ENCODE measurements at places on chromosomes 6 and 20.

DNA sequence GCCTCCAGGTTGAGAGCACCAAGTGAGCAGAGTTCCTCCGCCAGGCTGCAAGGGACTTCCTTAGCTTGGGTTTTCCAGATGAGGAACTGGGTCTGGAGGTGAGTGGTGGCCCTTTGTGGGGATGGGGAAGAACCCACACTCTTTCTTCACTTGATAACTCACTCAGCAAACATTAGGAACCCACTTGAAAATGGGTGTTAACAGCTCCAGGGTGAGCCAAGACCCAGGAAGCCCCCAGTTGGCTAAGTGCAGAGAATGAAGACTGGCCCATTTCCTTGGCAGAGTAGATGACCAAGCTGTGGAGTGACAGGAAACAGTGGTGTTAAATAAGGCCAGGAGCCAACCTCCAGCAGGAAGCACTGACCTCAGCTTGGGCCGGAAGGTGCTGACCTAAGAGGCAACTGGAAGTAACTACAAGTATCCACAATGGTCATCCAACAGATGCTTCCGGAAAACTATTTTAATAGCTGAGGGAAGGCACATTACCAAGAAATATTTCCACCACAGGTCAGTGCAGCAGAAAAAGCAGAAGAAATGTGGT lies 22.7 kb downstream of the MRPL14 start:
- no peaks in the 10 kb centered on the region for H3K27me3 ChIP-seq
- no peak for DNase-seq
- H3K36me3 ChIP-seq = peaks cover 36% of the 10 kb centered on the region
- H3K27ac ChIP-seq = no peak overlapping the region
- H3K4me1 ChIP-seq = peaks cover 17% of the 10 kb centered on the region

GRCh38 chr20:36167902-36168503 lies 13.5 kb downstream of the EPB41L1 start:
- peaks cover 5% of the 10 kb centered on the region for H3K27me3 ChIP-seq
- no peak for DNase-seq
- no peaks in the 10 kb centered on the region for H3K4me1 ChIP-seq
- no peak overlapping the region for H3K4me3 ChIP-seq
- H3K36me3 ChIP-seq = no peaks in the 10 kb centered on the region
- no peak overlapping the region for H3K27ac ChIP-seq

DNA sequence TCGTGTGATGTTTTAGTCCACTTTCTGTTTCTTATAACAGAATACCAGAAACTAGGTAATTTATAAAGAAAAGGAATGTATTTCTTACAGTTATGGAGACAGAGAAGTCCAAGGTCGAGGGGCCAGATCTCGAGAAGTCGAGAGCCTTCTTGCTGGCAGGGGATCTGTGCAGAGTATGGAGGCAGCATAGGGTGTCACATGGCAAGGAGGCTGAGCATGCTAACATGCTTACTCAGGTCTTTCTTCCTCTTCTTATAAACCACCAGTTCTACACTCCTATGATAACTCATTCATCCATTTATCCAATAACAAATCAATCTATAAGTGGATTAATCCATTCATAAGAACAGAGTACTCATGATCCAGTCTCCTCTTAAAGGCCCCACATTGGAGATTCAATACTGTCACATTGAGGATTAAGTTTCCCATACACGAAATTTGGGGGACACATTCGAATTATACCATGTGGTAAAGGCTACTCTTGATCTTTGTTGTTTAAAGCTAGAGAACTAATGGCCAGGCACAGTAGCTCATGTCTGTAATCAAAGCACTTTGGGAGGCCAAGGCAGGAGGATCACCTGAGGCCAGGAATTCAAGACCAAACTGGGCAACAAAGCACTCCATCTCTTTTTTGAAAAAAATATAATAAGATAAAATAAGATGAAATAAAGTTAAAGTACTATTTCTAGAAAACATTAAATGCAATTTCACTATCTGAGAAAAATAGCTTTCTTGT lies 2.1 kb downstream of the GOPC start:
- no peaks in the 10 kb centered on the region for H3K27me3 ChIP-seq
- H3K27ac ChIP-seq = no peak overlapping the region
- H3K4me1 ChIP-seq = peaks cover 35% of the 10 kb centered on the region
- no peak for DNase-seq
- H3K36me3 ChIP-seq = peaks cover 47% of the 10 kb centered on the region

GRCh38 chr6:125747589-125748405 lies 1.6 kb upstream of the HEY2 start:
- peaks cover 75% of the 10 kb centered on the region for H3K27me3 ChIP-seq
- H3K36me3 ChIP-seq = peaks cover 6% of the 10 kb centered on the region
- no peak overlapping the region for H3K27ac ChIP-seq
- H3K4me1 ChIP-seq = peaks cover 33% of the 10 kb centered on the region
- peak; percentile 73 for DNase-seq

GRCh38 chr6:39173270-39173669 lies 56.0 kb downstream of the KCNK5 start:
- H3K27me3 ChIP-seq = no peaks in the 10 kb centered on the region
- no peak for DNase-seq
- peaks cover 2% of the 10 kb centered on the region for H3K4me1 ChIP-seq
- no peak overlapping the region for H3K27ac ChIP-seq
- no peak overlapping the region for H3K4me3 ChIP-seq

DNA sequence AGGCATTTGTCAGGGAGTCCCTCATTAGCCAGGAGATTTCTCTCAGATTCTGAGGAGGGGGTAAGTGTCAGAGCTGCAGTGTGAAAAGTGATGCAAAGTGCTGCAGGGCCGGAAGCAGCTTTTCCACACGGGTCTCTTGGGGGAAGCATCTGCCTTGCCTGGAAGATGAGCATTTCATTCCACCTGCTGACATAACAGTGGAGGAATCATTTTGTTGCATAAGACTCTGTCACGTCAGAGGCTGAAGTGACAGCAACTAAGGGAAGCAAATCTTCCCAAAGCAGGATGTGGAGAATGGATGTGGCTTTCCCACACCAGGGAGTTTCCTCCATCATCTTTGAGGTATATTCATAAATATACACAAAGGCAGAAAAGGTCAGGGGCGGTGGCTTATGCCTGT lies 22.8 kb downstream of the DCBLD1 start:
- no peaks in the 10 kb centered on the region for H3K4me1 ChIP-seq
- no peak overlapping the region for H3K4me3 ChIP-seq
- no peak for DNase-seq

DNA sequence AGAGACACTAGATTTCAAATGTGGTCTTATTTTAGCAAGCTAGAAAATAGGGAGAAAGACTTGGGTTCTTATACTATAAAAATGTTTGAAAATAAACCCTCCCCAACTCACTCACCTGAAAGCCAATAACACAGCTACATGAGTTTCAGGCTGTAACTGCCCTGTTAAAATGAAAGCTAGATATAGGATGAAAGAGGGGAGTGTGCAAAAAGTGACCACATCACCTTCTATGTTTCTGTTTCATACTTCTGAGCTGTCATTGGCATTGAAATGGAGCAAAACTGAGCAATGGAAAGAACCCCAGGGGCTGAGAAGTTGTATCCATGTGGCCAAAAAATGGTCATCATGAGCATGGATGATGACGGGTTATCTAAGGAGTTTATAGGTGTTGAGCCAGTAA lies 148.1 kb upstream of the TENT5A start:
- no peaks in the 10 kb centered on the region for H3K27me3 ChIP-seq
- no peak for DNase-seq
- H3K4me3 ChIP-seq = no peak overlapping the region
- H3K4me1 ChIP-seq = no peaks in the 10 kb centered on the region

GRCh38 chr20:45036044-45036755 lies 64.7 kb downstream of the KCNS1 start:
- H3K4me1 ChIP-seq = peaks cover 42% of the 10 kb centered on the region
- no peak overlapping the region for H3K4me3 ChIP-seq
- H3K27me3 ChIP-seq = no peaks in the 10 kb centered on the region
- DNase-seq = no peak
- H3K36me3 ChIP-seq = peaks cover 39% of the 10 kb centered on the region

DNA sequence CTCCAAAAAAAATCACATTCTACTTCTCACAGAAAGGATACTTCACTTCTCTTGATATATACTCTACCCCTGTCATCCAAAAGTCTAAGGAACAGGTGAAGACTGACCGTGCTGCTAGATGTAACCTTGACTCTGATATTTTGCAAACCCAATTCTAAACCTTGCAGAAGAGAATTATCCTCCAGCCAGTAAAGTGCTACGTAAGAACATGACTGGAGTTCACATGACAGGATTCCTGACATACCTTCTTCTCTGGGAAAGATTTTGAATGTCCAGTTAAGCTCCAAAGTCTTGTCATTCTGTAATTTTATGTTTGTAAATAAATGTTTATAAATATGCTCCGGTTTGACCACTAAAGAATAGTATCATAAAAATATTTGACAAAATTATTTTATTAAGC lies 35.8 kb downstream of the BTBD9 start:
- H3K27me3 ChIP-seq = no peaks in the 10 kb centered on the region
- H3K4me1 ChIP-seq = no peaks in the 10 kb centered on the region
- no peak for DNase-seq
- H3K27ac ChIP-seq = no peak overlapping the region
- no peak overlapping the region for H3K4me3 ChIP-seq
- no peaks in the 10 kb centered on the region for H3K36me3 ChIP-seq

GRCh38 chr6:37607944-37608343 lies 89.7 kb downstream of the MDGA1 start:
- H3K27ac ChIP-seq = no peak overlapping the region
- H3K36me3 ChIP-seq = no peaks in the 10 kb centered on the region
- DNase-seq = no peak
- no peak overlapping the region for H3K4me3 ChIP-seq

DNA sequence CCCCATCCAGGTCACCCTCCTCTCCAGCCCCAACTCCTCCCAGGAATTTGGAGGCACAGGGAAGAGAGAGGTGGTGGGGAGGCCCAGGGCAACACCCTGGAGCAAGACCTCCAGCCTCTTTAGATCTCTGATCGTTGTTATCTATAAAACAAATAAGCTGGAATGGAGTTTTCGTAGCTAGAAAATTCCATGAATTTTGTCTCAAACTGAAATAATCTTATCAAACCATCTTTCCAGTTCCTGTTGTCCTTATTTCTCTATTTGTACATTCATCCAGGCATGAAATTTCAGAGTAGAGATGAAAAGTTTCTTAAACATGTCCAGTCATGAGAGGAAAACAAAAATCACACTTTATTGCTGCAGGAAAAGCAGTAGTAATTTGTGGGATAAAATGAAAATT lies 6.2 kb upstream of the SLC4A11 start:
- peaks cover 2% of the 10 kb centered on the region for H3K4me1 ChIP-seq
- no peak overlapping the region for H3K27ac ChIP-seq
- H3K27me3 ChIP-seq = peaks cover 47% of the 10 kb centered on the region
- H3K36me3 ChIP-seq = no peaks in the 10 kb centered on the region

DNA sequence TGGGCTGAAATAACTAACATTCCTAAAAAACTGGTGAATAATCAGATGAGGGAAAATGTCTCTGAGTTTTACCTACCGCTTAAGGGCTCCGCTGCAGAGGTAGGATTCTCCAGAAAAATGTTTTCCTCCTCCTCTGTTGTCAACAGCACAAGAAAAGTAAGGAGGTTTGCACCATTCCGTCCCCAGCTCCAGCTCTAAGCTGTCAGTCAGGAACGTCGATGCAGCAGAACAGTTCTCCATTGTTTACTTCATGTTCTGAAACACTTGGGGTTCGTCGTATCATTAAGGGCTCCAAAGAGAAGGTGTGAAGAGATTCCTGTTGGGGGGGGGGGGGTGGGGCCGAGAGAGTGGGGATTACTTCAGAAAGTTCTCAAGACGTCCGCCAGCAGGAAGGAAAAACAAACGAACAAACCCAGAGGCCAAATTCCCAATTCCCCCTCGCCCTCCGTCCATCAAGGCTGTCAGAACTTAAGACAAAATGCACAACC lies 734 bp downstream of the MMS22L start:
- H3K27me3 ChIP-seq = peaks cover 11% of the 10 kb centered on the region
- no peak for DNase-seq
- H3K36me3 ChIP-seq = peaks cover 22% of the 10 kb centered on the region
- peak overlapping the region; percentile 94 for H3K27ac ChIP-seq
- peaks cover 28% of the 10 kb centered on the region for H3K4me1 ChIP-seq
- H3K4me3 ChIP-seq = peak overlapping the region; percentile 91

DNA sequence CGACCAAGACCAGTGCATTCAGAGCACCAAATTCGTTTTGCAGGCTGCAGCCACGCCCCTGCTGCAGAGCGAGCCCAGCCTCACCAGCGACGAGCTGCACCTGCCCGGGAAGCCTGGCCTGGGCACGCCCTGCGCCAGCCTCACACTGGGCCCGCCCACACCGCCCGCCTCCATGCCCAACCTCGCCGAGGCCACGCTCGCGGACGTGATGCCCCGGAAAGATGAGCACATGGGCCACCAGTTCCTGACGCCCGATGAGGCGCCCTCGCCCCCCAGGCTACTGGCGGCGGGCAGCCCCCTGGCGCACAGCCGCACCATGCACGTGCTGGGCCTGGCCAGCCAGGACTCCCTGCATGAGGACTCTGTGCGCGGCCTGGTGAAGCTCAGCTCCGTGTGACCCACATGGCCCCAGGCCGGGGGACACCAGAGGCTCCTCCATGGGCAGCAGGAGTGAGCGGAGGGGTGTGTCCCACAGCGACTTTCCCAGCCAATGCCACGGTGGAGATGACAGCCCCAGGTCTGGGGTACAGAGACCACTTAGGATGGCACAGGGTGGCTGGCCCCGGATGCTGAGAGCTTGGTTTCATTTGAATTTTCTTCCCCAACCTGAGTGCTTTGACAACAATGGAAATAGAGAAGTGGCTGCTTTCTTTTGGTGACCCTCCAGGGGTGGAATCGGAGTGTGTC lies 150.2 kb upstream of the SNX9 start:
- no peak for DNase-seq
- no peaks in the 10 kb centered on the region for H3K36me3 ChIP-seq
- peaks cover 9% of the 10 kb centered on the region for H3K4me1 ChIP-seq

DNA sequence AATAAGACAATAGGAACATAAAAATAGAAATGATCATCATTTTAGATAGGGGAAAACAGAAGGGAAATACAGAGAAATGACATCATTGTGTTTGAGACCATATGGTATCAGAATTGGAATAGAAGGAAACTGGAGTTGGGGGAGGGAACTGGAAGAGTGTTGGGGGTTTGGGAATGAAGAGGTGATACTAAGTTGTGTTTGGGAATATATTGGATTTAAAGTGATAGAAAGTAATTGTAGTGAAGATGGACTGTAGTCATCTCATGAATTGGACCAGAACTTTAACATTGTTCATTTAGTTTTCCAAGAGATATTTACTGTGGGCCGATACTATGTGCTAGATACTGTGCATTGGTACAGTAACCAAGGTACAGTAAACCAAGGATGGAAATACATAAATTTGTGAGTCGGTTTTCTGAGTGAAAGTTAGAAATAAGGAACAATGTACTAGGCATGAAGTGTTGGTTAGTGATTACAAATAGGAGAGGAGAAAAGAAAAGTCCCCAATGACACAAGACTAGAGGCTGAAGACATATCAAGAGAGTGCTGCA lies 32.3 kb downstream of the KCNQ5 start:
- no peaks in the 10 kb centered on the region for H3K36me3 ChIP-seq
- DNase-seq = no peak
- H3K4me3 ChIP-seq = no peak overlapping the region
- no peak overlapping the region for H3K27ac ChIP-seq

GRCh38 chr20:12014736-12015135 lies 97.0 kb downstream of the BTBD3 start:
- H3K36me3 ChIP-seq = no peaks in the 10 kb centered on the region
- no peak overlapping the region for H3K27ac ChIP-seq
- DNase-seq = no peak
- H3K4me1 ChIP-seq = peaks cover 1% of the 10 kb centered on the region

GRCh38 chr6:104951677-104952076 lies 5.2 kb upstream of the LIN28B start:
- no peaks in the 10 kb centered on the region for H3K36me3 ChIP-seq
- H3K4me1 ChIP-seq = peaks cover 8% of the 10 kb centered on the region
- DNase-seq = no peak
- peaks cover 54% of the 10 kb centered on the region for H3K27me3 ChIP-seq
- no peak overlapping the region for H3K27ac ChIP-seq

- no peaks in the 10 kb centered on the region for H3K36me3 ChIP-seq
- no peak overlapping the region for H3K4me3 ChIP-seq
- H3K27ac ChIP-seq = no peak overlapping the region
- DNase-seq = no peak
Observed at GRCh38 chr20:6993011-6993410, 225.5 kb downstream of the BMP2 start.
